Hematopoietic multipotent progenitor cell treated with erythropoietin and hydrocortisone succinate and interleukin-3 and kit ligand, for 17 days (in vitro differentiated cells): ENCODE measurements at places on chromosomes 16 and 17.

GRCh38 chr16:48081656-48082055 lies 74.1 kb downstream of the ABCC12 start:
- no peak for DNase-seq

- DNase-seq, result no peak
Measured at GRCh38 chr17:68290955-68291835, at the start of the genes ARSG and SLC16A6. Gene ARSG (plus strand): TSS chr17:68291495. CDS start chr17:68307494, 15,999 bp downstream. Gene SLC16A6 (minus strand): TSS chr17:68291127. CDS start chr17:68278320, 12,807 bp downstream.

GRCh38 chr16:53822936-53823529 lies 119.1 kb downstream of the FTO start:
- no peak for DNase-seq

- no peak for DNase-seq
Measured at GRCh38 chr16:3754081-3754703, 36.9 kb upstream of the TRAP1 start.

DNA sequence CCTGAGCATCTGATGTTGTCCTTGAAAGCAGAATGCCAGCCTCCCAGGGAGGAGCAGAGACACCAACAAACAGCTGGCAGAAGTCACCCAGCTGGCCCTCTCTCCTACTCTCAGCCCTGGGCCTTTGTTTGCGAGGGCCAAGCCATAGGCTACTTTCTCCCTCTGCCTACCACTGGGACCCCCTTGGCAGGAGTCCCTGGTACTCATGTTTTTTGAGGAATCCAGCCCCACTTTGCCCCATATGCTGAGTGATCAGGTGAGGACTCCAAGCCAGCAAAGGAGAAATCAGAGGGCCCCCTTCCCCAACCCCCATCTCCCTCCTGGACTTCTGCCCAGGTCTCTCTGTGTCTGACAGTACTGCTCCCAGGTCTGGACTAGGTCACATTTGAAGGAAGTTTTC lies 121.9 kb downstream of the USP31 start:
- no peak for DNase-seq

GRCh38 chr17:50539762-50540559 lies 7.0 kb upstream of the SPATA20 start:
- DNase-seq, result peak; percentile 27

DNA sequence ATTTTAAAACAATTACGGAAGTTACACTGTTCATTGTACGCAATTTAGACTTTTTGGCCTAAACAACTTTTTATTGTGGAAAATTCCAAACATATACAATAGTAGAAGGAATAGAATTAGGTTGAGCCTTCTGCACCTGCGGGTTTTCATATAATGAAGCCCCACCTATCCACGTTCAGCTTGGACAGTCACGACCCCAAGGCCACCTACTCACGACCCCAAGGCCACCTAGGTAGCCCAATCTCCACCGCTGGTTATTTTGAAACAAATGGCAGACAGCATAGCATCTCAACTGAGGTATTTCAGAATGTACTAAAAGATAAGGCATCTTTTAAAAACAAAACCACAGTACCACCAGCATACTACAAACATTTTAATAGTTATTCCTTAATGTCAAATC lies 631 bp downstream of the NLRC5 start:
- DNase-seq, result no peak

- DNase-seq, result peak; percentile 51
Measured at GRCh38 chr17:7858522-7858810, 663 bp downstream of the CYB5D1 start.
